ENCODE measurements at places on chromosomes 1 and 21.

DNA sequence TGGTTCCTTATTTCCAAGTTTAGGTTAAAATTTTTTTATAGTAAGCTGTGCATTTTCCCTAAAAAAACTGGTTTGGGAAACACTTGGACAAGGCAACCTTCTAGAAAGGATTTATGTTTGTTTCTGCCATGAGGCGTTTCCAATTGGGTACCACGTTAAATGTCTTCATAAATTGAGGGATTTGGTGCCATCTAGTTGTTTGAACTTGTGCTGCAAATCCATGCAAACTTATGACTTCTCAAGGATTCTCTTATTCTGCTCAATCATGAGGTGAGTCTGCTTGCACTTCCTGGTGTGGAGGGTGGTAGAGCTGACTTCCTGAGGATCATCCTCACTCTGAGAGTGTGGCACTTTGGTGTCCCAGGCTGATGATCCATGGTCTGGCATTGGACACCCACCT lies 123.3 kb downstream of the PCNX2 start:
- DNase-seq: no peak

DNA sequence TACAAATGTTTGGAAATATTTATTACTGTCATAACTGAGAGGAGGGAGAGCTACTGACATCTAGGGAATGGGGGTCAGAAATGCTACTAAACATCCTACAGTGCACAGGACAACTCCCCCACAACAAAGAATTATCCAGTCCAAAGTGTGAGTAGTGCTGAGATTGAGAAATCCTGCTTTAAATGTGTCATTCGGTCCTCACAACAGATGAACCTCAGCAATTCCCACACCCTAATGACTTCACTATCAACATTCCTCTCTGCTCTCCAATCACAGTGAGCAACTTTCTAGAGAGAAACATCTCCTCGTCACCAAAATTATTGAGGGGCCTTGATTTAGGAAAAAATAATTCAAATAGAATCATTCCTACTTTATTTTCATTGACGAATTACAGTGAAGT lies 18.0 kb downstream of the OMA1 start:
- DNase-seq: no peak

GRCh38 chr1:224127925-224128819 lies 14.3 kb downstream of the FBXO28 start:
- DNase-seq: no peak

DNA sequence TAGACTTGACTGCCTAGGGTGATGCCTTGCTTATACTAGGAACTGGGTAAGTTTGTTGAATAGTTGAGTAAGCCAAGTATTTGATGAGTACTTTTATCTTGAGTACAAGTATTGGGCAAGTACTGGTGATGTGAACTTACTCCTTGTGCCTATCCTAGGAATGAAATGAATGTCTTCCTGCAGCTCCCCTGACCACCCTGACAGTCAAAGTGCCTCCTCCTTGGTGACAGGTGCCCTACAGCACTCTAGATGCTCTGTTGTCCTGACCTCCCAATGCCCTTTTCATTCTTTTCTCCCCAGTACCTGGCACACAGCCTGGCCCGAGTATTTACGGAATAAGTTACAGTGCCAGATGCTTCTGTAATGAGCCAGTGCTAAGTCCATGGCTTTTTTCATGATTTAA lies 25.5 kb downstream of the PCSK9 start:
- no peak for DNase-seq

DNA sequence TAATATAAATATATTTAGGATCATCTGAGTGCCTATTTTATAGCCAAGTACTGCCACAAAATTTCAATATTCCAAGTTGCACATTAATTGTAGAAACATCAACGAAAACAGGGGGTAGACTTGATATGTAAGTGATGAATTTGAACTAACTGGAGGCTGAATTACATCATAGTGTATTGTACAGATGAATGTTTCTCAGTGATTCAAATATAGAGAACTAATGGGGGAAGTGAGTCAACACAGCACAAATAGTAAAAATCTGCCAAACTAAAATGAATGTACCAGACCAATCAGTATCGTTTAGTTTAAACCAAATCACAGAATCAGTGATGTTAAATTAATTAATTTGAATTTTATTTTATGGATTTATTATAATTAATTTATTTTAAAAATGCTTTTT lies 42.8 kb downstream of the RTCA start:
- no peak for DNase-seq
